ENCODE measurements at places on chromosomes 4 and X. TPM values are rescaled to one million over a fixed set of nuclear protein-coding genes. Genes with fewer than 3 reads are reported as not detected.

Gene COX18
- 12.2 TPM for total RNA-seq

GRCh38 chrX:40470830-40471429 lies 109.8 kb upstream of the ATP6AP2 start:
- DNase-seq, result no peak

GRCh38 chrX:19569121-19569805 lies 54.0 kb upstream of the MAP3K15 start:
- DNase-seq, result no peak

- no peak for DNase-seq
Observed at GRCh38 chrX:116499780-116500179, 37.0 kb upstream of the CT83 start.

GRCh38 chr4:109752525-109752924 lies 22.7 kb upstream of the PLA2G12A start:
- no peak for DNase-seq

Gene STARD8
- 5.5 TPM for total RNA-seq

Measured in mucosa of descending colon (tissue), 3 donors.